ENCODE measurements at places on chromosomes 3 and 15.

GRCh38 chr3:45894015-45894414 is 7.7 kb downstream of the CCR9 start:
- DNase-seq: no peak

DNA sequence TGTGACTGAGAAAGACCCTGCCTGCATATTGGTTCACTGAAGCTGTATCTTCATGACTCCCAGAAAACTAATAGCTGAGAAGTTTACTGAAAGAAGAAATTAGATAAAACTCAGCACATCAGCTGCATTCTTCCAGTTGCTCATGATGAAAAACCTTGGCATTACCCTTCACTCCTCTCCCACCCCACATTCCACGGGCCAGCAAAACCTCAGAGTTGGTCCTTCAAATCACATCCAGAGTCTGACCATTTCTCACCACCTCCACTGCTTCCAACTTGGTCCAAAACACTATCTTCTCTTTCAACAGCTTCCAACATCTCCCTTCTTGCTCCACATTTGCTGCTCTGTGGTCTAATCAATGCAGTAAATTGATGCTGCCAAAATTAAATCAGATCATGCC is 97.1 kb downstream of the CD47 start:
- no peak for DNase-seq

- DNase-seq: no peak
These were observed 65.4 kb downstream of the SIDT1 start for GRCh38 chr3:113597596-113598354.

DNA sequence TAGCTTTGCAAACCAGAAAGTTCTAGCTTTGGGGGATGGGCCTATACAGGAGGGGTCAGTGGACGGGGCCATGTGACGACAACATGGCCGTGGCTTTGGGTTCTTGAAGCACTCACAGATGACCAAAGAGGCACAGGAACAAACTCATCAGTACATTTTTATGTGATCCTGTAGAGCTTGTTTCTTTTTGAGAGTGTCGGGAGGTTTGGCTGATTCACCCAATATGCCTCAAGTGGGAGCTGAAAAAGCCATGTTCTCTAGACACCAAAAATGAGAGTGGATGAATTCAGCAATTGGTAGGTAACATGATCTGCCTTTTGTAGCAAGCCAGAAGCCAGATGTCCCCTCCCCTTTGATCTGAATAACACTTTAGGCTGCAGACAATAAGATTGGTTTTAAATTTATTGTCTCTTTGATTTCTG is 30.1 kb downstream of the GREM1 start:
- no peak for DNase-seq

GRCh38 chr15:77808075-77808474 is 175.4 kb upstream of the LINGO1 start:
- no peak for DNase-seq

DNA sequence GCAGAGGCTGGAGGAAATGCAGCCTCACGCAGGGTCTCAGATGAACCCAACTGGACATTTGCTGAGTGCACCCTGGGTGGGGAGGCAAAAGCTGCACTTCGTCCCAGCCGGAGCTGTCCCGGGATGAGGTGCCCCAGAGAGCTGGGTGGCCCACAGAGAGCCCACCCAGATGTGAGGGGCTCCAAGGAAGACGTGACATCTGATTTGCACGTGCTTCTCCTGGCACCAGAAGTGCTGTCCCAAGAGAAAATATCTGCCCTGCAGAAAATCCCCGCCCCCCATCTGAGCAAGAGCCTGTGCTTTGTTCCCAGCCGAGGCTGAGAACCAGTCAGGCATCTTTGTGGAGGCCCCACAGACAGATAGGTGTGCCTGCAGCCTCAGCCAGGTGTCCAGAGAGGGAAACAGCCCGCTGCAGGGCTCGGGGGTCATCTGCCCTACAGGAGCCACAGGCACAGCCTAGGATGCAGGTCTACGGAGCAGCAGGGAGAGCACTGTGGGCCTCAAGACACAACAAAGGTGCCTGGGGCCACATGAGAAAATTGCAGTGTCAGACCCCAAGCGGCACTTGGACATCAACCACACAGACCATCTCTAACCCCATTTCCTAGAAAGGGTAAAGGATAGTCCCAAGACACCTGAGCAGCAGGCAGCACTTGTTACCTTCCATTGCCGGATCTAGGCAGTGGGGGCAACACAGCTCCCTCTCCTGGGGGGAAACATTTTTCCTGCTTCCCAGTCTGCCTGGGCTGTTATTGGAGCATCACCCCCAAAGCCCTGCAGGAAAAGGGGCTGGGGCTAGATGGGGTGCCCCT is 5.8 kb downstream of the TMIE start:
- no peak for DNase-seq

- no peak for DNase-seq
These were observed 1264.3 kb upstream of the ALCAM start for GRCh38 chr3:104102386-104102785.

DNA sequence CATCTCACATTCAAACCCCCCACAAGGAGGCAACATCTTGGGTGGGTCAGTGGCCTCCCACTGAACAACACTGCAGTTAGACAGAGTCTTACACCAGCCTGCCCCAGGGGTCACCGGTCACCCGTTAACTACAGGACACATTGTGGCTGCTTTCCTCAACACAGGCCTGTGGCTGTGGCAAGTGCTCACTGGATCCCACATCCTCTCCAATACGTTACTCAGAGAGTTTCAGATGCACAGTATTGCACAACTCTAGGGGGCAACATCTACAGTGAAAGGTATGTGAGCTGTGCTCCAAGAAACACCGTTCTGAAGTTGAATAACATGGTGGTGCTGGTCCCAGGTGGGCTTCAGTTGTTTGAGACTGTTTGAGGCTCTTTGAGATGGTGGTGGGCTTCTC is 41.0 kb downstream of the CTDSPL start:
- DNase-seq: no peak
